ENCODE measurements at places on chromosomes 2 and 18. TPM values are rescaled to one million over a fixed set of nuclear protein-coding genes. Genes with fewer than 3 reads are reported as not detected.
A peak's percentile ranks its signal among the peaks of the same experiment; 100 is the strongest.

- H3K4me1 ChIP-seq: no peaks in the 10 kb centered on the region
- no peak for DNase-seq
- no peaks in the 10 kb centered on the region for H3K27me3 ChIP-seq
- no peak overlapping the region for H3K27ac ChIP-seq
- no peak overlapping the region for H3K4me3 ChIP-seq
These were observed 291.2 kb upstream of the HNMT start for GRCh38 chr2:137672989-137673552.

- H3K4me1 ChIP-seq: no peaks in the 10 kb centered on the region
- no peak overlapping the region for H3K27ac ChIP-seq
- peaks cover 10% of the 10 kb centered on the region for H3K27me3 ChIP-seq
- no peak for DNase-seq
- no peak overlapping the region for H3K4me3 ChIP-seq
- H3K36me3 ChIP-seq: no peaks in the 10 kb centered on the region
These were observed 9.4 kb upstream of the IL1RL1 start for GRCh38 chr2:102301867-102302362.

Gene UGT1A5
- total RNA-seq: not detected

- no peak overlapping the region for H3K4me3 ChIP-seq
- peak overlapping the region; percentile 57 for H3K27ac ChIP-seq
- DNase-seq: peak; percentile 81
- no peaks in the 10 kb centered on the region for H3K27me3 ChIP-seq
These were observed 24.0 kb downstream of the RTN4 start for GRCh38 chr2:55026202-55026601.

Data from HepG2 (cell line).